Activated naive CD8-positive, alpha-beta T cell treated with anti-CD3 and anti-CD28 coated beads, Interleukin-2, amount 50 U/mL, for 16 hours (primary cell): ENCODE measurements at places on chromosomes 6 and 20.

GRCh38 chr20:890666-891057 lies 25.5 kb downstream of the ANGPT4 start:
- DNase-seq, result no peak

DNA sequence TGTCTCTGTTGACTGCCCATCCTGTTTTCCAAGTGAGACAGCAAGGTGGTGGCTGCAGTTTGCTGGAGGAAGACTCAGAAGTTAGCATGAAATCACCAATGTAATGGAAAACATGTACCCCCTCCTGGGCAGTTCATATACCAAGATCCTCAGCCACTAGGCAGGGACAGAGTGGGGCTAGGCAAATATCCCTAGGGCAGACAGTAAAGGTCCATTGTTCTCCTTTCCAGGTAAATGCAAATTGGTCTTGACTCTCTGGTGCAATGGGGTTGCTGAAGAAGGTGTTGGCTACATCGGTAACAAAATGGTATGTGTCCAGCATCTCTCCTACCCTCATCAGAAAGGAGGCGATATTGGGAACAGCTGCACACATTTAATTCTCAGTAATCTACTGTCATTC lies 233.6 kb upstream of the SOX4 start:
- DNase-seq, result no peak

- DNase-seq, result no peak
Measured at GRCh38 chr20:53829724-53830521, 236.3 kb upstream of the ZNF217 start.

DNA sequence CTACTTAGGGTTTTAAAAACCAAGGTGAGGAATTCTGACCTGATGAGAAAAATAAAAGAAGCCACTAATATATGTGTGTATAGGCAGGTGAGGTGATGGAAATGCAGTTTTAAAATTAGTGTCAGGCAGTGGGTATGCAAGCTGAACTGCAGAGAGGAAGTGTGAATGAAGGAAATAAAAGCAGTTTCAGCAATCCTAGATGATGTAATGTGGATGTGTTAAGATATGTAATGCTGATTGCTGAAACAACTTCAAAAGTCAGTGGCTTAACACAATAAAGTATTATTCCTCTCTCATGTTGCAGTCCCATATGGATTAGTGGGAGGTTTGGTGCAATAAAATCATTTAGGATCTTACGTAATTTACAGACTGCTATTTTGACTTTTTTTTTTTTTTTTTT lies 119.9 kb upstream of the ASCC3 start:
- no peak for DNase-seq

DNA sequence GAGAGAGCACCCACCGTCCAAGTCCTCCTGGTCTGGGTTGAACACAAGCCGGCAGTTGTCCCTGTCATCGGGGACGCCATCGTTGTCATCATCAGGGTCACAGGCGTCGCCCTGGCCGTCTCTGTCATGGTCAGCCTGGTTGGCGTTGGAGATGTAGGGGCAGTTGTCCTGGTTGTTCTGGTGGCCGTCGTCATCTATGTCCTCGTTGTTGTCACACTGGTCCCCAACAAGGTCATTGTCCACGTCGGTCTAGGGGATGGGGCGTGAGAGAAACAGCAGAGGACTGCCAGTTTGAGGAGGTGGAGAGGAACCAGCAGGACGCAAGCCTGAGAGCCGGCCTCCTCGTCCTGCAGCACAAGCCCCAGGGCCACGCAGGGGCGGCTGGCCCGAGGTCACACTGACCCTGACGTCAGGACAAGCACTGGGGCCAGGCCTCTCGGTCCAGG lies 28.5 kb downstream of the THBS2 start:
- DNase-seq, result no peak

DNA sequence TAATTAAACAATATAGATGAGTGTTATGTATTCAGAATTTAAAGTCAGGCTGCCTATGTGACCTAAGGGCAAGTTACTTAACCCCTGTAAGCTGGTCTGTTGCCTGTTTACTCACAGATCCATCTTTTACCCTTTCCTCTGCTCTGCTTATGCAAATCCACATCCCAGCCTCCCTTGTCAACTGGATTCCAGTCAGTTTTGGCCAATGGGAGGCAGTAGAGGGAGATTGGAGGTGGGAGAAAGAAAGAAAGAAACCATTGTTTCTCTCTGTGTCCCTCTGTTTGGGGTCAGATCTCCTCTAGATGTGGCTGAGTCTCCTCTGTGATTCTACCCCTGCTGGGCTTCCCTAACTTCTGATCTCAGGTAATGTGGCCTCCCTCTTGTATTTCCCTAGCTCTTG lies 266.8 kb upstream of the PLN start:
- no peak for DNase-seq

DNA sequence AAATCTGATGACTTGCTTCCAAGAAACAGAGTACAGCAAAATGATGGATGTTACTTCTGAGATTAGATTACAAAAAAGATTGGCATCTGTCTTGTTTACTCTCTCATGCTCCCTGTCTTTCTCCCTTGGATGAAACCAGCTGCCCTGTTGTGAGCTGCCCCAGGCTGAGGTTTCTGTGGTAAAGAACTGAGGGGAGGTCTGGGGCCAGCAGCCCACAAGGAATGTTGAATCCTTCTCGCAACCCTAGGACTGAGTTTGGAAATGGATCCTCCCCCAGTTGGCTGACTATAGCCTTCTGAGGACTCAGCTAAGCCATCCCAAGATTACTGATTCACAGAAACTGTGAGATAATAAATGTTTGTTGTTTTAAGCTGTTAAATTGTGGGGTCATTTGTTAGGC lies 5.6 kb upstream of the HECA start:
- no peak for DNase-seq

- no peak for DNase-seq
Measured at GRCh38 chr20:62583424-62583920, 58.8 kb upstream of the SLCO4A1 start.

GRCh38 chr20:219290-220115 lies 7.6 kb upstream of the DEFB129 start:
- no peak for DNase-seq

DNA sequence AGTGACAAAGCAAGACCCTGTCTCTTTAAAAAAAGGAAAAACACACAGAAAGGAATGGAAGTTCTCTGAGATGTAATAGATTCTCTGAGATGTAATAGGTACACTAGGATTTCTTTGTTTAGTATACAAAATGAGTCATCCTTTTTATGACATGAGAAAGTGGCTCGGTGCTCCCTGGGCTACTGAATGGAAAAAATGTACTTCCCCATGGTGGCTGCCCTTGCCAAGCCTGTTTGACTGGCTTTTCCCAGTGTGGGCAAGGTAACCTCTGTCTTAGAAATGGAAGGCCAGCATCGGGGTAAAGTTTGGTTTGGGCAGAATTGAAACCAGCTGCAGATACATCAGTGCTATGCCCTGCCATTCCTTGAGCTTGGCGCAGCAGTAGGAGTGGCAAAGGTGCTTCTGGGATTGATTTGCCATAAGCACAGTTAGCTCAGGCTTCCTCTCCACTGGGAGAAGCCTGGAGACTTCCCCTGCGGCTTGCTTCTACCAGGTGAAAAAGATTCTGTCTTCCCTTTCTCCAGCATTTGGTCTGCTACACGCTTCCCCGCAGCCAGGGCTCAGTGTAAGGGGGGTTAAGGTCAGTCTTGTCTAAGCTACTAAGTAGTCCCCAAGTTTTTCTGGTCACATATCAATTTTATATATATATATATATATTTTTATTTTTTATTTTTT lies 24.5 kb downstream of the ARFGEF2 start:
- DNase-seq, result no peak

DNA sequence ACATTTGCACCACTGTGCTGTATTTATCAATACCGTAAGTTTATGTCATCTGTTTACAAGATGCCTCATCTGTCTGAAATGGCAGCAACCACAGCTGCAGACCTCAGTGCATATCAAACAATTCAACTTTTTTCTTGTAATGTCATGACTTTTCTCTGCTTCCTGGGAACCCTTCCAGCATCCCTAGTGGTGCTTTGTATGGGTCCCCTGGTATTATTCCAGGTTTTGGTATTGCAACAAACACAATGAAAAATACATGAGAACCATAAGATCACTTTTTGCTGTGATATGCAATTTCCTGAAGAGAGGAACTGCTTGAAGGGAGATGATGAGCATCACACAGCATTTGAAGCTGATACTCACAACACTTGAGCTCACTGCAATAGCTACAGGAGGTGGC lies 12.0 kb upstream of the TXNDC5 start:
- no peak for DNase-seq

- no peak for DNase-seq
Measured at GRCh38 chr20:50691573-50692551, 520 bp upstream of the RIPOR3 start.

DNA sequence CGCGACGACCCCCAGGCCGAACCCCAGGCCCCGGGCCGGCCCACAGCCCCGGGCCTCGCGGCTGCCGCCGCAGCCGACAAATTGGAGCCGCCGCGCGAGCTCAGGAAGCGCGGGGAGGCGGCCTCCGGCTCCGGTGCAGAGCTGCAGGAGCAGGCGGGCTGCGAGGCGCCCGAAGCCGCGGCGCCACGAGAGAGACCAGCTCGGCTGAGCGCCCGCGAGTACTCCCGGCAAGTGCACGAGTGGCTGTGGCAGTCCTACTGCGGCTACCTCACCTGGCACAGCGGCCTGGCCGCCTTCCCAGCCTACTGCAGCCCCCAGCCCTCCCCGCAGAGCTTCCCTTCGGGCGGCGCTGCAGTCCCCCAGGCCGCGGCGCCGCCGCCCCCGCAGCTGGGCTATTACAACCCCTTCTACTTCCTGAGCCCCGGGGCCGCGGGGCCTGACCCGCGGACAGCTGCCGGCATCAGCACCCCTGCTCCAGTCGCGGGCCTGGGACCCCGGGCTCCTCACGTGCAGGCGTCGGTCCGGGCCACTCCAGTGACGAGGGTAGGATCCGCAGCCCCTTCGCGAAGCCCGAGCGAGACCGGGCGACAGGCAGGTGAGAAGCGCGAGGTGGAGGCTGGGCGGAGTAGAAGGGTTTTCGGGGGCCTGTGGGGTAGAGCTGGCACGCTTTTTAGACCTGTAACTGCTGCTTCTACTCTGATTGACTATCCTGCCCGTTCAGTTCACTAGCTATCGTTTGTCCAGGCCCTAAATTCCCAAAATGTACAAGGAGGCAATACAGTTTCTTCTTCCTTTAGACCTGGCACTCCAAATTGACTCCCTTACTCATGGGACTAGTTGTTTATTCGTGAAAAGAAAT lies 654 bp downstream of the FAM8A1 start:
- DNase-seq, result no peak

DNA sequence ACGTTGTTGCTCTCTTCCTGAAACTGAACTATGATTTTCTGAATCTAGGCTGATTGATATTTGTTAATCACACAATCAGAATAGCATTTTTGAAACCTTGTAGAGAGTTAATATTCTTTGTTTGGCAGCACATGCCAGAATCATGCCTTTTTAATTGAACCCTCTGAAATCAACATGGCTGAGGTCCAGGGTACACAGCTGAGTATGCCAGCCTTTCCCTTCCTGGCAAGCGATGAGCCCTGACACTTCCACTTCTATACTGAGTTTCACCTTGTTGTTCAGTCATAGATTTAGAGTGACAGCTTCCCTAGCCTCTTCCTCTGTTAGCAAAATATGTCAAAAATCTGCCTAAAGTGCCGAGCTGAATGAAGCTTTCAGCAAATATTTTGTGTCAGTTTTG lies 6.8 kb downstream of the HDDC2 start:
- DNase-seq, result no peak

DNA sequence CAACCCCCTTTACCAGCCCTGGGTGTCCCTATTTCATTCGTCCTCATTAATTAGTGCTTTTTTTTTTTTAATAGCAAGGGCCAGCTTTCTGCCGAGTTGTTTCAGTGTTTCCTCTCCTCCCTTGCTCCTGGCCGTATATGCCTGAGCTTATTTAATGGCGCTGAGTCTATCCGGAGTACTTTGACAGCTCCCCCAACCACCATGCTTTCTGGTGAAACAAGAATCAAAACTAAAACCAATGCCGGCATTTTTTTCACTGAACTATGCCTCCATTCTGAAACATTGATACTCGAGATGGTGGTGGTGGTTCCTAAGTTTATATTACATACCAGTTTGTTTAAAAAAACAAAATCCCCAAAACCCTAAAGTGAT lies 1.2 kb downstream of the DCBLD1 start:
- no peak for DNase-seq

DNA sequence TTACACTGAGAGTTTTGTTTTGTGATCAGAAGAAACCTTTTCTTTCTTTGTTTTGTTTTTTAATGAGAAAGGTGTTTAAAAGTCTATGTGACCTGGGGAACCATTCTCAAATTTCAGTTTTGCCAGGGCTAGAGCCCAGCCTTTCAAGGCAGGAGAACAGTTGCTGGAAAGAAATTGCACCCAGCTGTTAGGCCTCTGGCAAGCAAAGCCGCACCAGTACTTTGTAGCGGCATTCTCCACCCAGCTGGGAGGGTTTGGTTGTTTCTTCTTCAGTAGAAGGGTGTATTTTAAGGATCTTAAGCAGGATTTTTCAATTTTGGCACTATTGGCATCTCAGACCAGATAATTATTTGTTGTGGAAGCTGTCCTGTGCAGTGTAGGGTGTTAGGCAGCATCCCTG lies 16.6 kb upstream of the MAPK13 start:
- DNase-seq, result no peak

- no peak for DNase-seq
Measured at GRCh38 chr20:51914758-51915157, 112.4 kb upstream of the SALL4 start.

GRCh38 chr6:170025935-170026750 lies 264.7 kb downstream of the DLL1 start:
- DNase-seq, result no peak

- no peak for DNase-seq
Measured at GRCh38 chr6:161417717-161418462, 144.0 kb upstream of the AGPAT4 start.

GRCh38 chr6:75299801-75300530 lies 15.4 kb upstream of the TMEM30A start:
- no peak for DNase-seq

GRCh38 chr6:74713941-74714340 lies 491.9 kb downstream of the COL12A1 start:
- no peak for DNase-seq

DNA sequence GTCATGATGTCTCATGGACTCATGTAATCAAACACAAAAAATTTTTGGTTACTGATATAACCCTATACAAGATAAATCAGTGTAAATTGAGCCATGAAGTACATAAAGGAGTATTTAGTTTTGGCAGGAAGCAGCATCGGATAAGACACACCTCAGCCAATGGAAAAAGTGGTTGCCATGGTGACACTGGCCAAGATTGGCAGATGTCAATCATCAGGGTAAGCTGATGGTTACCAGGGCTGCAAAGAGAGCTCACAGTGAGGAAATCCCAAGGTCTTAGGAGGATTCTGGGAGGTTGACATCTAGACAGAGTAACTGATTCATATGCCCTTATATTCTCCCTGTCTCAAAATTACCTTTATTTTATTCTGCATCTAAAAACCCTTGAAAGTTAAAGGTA lies 203.8 kb upstream of the PCSK2 start:
- DNase-seq, result no peak
